ENCODE measurements at places on chromosomes 6 and 20.

- no peak for DNase-seq
Observed at GRCh38 chr20:38885357-38885756, 40.9 kb upstream of the FAM83D start.

- DNase-seq = no peak
Observed at GRCh38 chr6:106800379-106800778, 171.0 kb downstream of the QRSL1 start.

GRCh38 chr6:6884193-6884627 lies 223.6 kb upstream of the RREB1 start:
- no peak for DNase-seq

- DNase-seq = no peak
Observed at GRCh38 chr20:38645351-38645750, 43.7 kb downstream of the ARHGAP40 start.

DNA sequence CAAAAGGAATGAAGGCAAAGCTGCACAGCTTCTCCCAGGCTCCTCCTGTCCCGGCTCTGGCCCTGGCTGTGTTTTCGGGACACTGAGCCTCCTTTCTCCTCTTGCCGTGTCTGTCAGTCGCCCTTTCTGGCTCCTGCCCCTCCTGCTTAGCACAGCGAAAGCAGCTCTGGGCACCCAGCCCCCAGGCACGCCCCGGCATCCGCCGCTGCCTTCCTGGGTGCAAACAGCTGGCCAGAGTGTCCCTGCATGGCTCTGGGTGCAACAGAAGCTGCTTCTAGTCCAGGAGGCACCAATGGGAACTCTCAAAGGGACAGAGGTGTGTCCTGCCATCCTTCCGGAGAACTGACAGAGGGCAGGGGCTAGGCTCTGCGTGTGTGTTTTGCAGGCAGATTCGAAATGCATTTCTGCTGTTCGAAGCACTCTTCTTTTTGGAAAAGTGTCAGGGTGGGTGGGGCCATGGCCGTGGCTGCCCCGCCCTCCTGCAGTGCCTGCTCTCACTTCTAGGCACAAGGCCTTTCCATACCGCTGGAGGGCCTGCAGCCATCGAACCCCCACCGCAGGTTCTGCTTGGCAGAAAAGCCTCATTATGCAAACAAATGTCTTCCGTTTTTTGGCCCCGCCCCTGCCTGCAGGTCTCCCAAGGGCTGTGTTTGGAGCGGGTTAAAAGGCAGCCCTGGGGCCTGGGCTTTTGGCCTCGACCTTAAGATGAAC lies 15.5 kb downstream of the COL9A3 start:
- DNase-seq = no peak

Data from stimulated activated CD8-positive, alpha-beta memory T cell treated with anti-CD3 and anti-CD28 coated beads, Interleukin-4, amount 100 ng/mL, for 1 hour (primary cell).